ENCODE measurements at places on chromosomes 4 and X. TPM values are rescaled to one million over a fixed set of nuclear protein-coding genes. Genes with fewer than 3 reads are reported as not detected.
A peak's percentile ranks its signal among the peaks of the same experiment; 100 is the strongest.

Gene GAGE13
- not detected for total RNA-seq

Gene SOWAHD
- 3.5 TPM for total RNA-seq

DNA sequence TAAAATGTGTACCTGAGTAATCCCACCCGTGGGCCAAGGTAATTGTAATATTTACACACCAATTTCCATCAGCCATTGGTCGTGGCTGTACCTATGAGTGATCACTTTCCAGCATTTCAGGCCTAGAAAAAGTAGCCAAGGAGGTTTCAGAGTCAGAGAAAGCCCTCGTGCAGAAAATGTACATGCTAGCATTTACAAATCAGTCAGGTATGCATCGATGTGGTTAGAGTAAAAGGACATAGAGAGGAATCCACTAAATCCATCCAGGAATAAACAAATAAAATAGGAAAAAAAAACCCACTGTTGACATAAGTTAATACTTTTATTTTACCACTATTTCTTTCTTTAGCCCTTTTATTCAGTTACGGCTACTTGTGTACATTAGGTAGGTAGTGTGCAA is 256.8 kb downstream of the TRIML1 start:
- no peak for DNase-seq

DNA sequence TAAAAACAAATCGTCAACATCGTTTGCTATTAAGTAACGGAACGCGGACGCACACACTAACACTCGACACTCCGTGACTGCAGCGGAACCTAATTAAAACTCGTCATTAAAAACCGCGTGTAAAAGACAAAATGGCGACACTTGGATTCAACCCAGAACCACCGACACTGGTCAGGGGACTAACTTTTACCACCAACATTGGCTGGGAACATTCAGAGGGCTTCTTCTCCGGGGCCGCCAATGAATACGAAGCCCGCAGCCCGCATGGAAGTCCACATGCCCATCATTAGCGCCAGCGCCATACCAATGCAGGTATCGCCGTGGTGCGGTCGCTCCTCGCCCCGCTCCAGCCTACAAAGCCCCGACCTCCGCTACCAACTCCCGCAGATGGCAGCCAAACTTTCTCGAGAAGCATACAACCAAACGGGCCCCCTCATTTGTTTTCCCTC is 498 bp downstream of the RBMX start:
- DNase-seq, result peak; percentile 23

DNA sequence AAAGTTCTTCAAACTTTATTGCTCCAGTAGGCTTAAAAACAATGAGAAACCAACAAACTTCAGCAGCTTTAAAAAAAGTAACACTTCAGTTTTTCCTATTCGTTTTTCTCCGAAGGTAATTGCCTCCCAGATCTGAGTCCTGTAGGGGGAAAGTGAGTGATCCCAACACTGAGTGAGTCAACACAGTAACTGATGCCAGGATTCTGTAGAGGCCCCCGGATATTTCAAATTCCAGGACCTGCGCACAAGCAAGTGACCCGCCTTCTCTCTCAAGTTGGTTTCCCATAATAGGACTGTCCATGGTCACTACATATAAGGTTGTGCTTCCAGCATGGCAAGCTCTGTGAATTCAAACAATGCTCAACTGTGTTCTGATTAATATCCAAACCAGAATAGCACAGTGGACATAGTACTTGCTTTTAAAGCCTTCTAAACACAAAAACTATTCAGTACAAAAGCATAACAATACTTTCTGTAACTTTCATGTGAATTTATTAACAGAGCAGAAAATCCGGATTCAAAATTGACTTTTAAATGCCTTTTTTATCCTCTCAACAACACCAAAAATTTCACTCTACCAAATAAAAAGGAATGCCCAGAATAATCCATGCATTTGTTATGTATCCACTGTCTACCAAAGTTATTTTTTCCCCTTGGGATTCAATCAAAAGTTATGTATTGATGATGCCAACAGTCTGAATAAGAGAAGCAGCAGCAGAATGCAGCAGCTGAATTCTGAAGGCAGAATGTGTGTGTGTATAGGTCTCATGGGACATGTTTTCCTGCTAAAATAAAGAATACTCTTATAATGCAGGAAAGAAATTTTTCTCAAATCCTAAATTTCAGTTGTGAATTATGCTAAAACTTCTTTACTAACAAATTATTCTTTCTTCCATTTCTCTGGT is at the start of gene DMD:
Gene DMD (minus strand): TSS at position 194 of the 905 bp plus-strand sequence. CDS start 237 bp downstream, outside the sequence.
- DNase-seq, result no peak

Gene SPACA5
- total RNA-seq, result not detected

GRCh38 chr4:119795986-119796578 is 167.5 kb upstream of the PDE5A start:
- DNase-seq, result no peak

DNA sequence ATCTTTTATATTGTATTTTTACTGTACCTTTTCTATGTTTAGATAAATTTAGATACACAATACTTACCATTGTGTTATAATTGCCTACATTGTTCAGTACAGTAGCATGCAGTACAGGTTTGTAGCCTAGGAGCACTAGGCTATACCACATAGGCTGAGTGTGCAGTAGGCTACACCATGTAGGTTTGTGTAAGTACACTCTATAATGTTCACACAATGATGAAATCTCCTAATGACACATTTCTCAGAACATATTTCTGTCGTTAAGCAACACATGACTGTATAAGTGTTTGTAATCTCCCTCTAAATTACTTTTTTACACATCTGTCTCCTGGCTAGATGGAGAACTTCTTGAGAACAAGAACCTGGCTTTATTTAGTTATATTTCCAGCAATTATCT is 40.3 kb downstream of the UCHL1 start:
- DNase-seq, result no peak

Gene ANK2
- total RNA-seq, result under 0.01 TPM

DNA sequence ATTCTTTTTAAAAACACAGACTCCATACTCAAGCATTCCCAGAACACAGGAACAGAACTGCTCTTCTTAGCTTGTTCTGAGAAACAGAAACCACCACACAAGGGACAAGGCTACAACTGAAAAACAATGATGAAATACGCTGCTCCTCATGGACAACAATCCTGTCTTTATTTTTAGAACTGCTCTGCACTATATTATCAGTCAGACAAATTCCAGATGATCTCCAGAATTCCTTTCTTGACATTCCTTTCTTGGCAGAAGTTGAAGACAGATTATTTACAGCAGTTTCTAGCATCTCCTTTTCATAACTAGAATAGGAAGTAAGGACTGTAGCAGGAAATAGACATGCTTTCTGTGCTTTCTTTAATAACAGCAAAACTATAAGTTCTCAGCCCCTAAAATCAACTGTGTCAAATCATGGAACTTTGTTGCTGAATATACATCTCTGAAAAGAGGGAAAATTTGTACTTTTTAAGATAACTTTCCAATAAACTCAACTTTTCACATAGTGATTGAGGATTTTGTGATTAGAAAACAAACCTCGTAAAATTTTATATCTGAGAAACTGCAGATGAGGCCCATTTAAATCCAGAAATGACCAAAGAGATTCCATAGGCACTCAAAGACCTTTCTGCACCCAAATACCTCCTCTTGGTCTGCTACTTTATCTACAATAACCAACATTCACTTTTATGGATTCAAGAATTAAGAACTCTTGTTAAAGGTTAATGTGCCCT is 35.9 kb downstream of the ANTXR2 start:
- no peak for DNase-seq

- DNase-seq, result no peak
These were observed 27.1 kb upstream of the NSUN7 start for GRCh38 chr4:40722576-40723161.

- no peak for DNase-seq
These were observed 319.8 kb upstream of the SLC7A11 start for GRCh38 chr4:138561906-138562305.

- DNase-seq, result no peak
These were observed 715.2 kb downstream of the TRIML1 start for GRCh38 chr4:188854436-188854835.

GRCh38 chr4:6763330-6763851 is 19.1 kb upstream of the KIAA0232 start:
- no peak for DNase-seq
